ENCODE measurements at places on chromosomes 1 and 21. TPM values are rescaled to one million over a fixed set of nuclear protein-coding genes. Genes with fewer than 3 reads are reported as not detected.

Gene AMY2A
- not detected for total RNA-seq

Gene KCNA2
- total RNA-seq = 0.58 TPM

Gene BACE2
- 31.3 TPM for total RNA-seq

Gene LRRN2
- total RNA-seq = 3.3 TPM

Gene VCAM1
- total RNA-seq = 33.6 TPM

Gene KIRREL1
- total RNA-seq = 178 TPM

Gene DNAJC6
- 19.4 TPM for total RNA-seq

Gene SIPA1L2
- total RNA-seq = 81.4 TPM

Gene HTR1D
- total RNA-seq = 0.18 TPM

Gene SNRPE
- total RNA-seq = 185 TPM

Gene ILDR2
- total RNA-seq = 1.1 TPM

Gene LENEP
- 1.3 TPM for total RNA-seq

Gene KCNK1
- total RNA-seq = 14.6 TPM

Gene SRM
- 61.4 TPM for total RNA-seq

Gene TFF1
- 0.53 TPM for total RNA-seq

Gene HAX1
- total RNA-seq = 34.7 TPM

Gene CFHR1
- 0.45 TPM for total RNA-seq

Gene LCE2B
- total RNA-seq = not detected

Gene LRRIQ3
- total RNA-seq = 0.29 TPM

Gene C1orf210
- total RNA-seq = 4.2 TPM

Gene FALEC
- 1.9 TPM for total RNA-seq

Gene ORC1
- total RNA-seq = 4.4 TPM

Gene ALX3
- total RNA-seq = 132 TPM

Gene TTLL10
- total RNA-seq = not detected

Gene SFT2D2
- 60.2 TPM for total RNA-seq

Gene STRIP1
- total RNA-seq = 96.0 TPM

Gene CDC42SE1
- 97.0 TPM for total RNA-seq

Gene CD164L2
- 1.3 TPM for total RNA-seq

Gene LMOD1
- total RNA-seq = 5.4 TPM

Gene PIK3R3
- 36.2 TPM for total RNA-seq

Gene NR1I3
- total RNA-seq = not detected

Gene IVL
- 0.11 TPM for total RNA-seq

Gene TMEM125
- 7.7 TPM for total RNA-seq

Gene PROX1
- total RNA-seq = 1.4 TPM

Gene RNF207
- total RNA-seq = 467 TPM

Gene VSIG8
- not detected for total RNA-seq

Gene SPAG17
- total RNA-seq = 2.7 TPM

Gene PRAMEF6
- not detected for total RNA-seq

Gene NEGR1
- 2.4 TPM for total RNA-seq

Gene DRAM2
- total RNA-seq = 37.9 TPM

Gene LDLRAP1
- 9.9 TPM for total RNA-seq

Gene BARHL2
- not detected for total RNA-seq

Gene KLF18
- not detected for total RNA-seq

Gene RAD54L
- 11.7 TPM for total RNA-seq

Gene SLC16A4
- 13.7 TPM for total RNA-seq

Gene BGLAP
- total RNA-seq = 6.8 TPM

Gene DIO1
- not detected for total RNA-seq

Gene SLFNL1
- total RNA-seq = 1.2 TPM

Gene LRRC8D
- 22.6 TPM for total RNA-seq

Gene C1QTNF12
- total RNA-seq = 10.2 TPM

Gene MXRA8
- total RNA-seq = 163 TPM

Gene ZC3H12A
- 9.2 TPM for total RNA-seq

Measured in mesothelial cell of epicardium (in vitro differentiated cells).